ENCODE measurements at places on chromosomes 7 and 10.

DNA sequence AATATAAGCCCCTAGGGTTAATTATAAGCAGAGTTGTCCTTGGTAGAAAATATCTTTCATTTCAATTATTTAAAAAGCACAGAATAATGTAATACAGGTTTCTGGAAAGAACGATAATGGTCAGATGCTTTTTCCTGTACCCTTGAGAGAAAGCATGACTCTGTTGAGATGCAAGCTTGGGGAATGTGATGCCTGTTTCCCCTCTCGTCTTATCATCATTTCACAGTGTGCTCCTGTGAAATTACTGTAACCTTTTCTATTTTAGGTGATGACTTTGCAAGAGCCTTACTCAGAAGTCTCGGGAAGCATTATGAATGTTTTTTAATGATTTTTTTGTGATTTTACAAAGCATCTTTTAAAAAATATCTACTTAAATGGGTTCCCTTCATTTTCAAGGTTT is 243.0 kb downstream of the POLR1F start:
- DNase-seq: no peak

DNA sequence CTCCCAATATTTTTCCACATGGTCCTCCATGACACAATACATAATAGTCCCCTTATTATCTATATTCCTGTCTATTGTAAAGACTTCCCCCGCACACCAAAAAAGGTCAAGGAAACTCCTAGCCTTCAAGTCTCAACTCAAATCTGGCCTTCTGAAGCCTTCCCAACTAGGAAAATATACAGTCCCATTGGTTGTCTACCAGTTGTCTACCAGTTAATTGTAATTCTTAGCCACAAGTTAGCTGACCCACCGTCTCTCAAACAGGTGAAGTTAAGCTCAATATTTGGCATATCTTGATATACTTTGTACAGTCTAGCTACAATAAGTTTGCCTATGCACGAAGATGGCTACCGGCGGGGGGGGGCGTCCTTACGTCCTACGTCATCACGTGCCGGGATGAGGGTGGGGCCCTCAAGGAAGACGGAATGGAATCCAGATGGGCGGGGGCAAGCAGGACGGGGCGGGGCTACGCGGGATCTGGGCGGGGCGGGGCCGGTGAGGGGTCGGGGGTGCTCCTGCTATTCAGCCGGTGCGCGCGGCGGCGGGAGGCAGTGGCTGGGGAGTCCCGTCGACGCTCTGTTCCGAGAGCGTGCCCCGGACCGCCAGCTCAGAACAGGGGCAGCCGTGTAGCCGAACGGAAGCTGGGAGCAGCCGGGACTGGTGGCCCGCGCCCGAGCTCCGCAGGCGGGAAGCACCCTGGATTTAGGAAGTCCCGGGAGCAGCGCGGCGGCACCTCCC is at the start of gene AHR:
Gene AHR, plus strand, starts transcription at position 551 of the 738 bp plus-strand sequence. CDS start 613 bp downstream, outside the sequence.
- peak; percentile 82 for DNase-seq

GRCh38 chr7:152131981-152132494 is 106.6 kb downstream of the GALNT11 start:
- DNase-seq: no peak

DNA sequence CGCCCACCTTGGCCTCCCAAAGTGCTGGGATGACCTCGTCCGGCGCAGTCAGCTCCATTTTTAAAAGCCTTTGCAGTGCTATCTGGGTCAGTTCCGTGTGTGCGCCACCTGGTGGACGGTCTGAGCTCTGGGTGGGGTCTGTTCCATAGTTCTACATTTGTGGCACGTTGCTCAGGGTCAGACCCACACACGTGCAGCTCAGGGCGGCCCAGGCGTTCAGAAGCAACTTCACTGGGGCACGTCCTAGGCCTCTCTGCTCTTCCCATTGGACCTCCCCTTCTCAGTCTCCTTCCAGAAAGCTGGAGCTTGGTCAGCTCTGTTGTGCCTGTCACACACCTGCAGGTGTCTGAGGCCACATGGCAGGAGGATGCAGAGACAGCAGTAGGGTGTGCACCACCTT is 137.9 kb downstream of the DNAJB6 start:
- peak; percentile 28 for DNase-seq

DNA sequence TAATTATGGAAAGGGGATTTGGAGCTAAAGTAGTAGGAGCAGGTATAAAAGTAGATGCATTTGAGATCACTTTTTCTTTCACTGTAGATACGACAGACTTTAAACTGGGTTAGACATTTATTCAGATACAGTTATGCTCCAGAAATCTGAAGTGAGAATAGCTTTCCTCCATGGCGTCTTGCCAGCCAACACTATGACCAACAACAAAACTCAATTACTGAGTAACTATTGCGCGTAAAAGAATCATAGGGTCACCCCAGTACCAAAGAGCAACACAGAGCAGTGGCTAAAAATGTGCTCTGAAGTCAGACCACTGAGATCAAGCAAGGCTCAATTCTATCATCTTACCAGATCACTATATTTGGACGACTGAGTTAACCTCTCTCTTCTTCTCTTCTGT is 262.5 kb upstream of the SORCS1 start:
- no peak for DNase-seq

DNA sequence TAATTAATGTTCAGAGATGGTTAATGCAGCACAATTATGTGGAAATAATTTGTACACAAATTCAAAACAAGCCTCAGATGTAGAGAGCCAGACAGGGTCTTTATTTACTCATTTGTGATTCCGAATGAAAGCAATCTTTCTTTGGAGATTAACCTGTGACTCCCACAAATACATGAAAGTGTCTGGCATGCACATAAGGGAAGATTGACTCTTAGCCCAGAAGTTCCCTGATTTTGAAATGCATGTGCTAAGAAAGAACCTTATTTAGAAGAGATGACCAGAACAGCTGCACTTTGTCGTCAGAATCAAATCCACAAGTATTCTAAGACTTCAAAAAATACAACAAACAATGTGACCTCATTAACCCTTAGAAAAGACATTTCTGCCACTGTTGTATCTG is 45.1 kb downstream of the RNLS start:
- DNase-seq: no peak

- no peak for DNase-seq
These were observed 128.3 kb downstream of the ADARB2 start for GRCh38 chr10:1608851-1609647.

DNA sequence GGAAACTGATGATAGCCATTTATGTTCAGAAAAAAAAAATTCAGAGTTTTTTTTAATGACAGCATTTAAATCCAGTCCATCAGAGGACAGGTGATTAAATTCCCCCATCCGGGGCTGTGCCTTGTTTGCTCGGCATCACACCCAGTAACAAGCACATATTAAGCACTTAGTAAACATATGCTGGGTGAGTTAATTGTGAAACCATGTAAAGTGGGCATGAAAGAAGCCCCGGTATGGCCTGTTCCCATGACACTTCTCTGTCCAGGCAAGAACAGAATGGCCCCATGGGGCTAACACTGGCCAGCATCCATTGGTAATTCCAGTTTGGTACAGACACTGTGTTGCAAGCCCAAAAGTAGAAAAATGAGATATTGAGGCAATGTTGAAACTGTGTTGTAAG is 220.8 kb upstream of the RNF32 start:
- no peak for DNase-seq

DNA sequence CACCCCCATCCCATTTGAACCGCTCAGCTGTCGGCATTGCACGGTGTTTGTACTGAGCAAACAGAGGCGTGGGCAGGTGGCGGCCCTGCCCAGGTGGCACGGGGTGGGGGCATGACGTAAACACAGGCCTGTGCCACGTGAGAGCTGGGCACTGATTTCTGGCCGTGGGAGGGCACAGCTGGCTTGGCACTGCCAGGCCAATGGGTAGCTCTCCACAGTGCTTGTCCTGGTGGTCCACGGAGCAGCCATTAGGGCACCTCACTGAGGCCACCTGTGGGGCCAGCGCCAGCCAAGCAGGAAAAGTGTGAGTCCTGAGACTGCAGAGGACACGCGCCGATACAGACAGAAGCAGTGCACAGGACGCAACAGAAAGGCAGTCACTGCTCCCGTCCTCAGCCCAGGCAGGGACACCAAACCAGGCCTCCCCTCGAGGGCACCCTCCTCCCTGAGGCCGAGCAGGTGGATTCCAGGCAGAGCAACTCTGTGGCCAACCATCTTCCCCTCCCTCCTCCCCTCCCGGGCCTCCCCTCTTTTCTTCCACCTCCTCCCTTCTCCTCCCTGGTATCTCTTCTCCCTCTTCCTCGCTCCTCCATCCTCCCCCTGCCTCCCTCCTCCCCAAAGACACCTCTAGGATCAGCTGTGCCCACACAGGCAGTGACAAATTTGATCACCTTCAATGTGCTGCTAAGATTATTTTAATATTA is 258.7 kb downstream of the ELFN1 start:
- DNase-seq: no peak

- no peak for DNase-seq
These were observed 121.3 kb upstream of the BTBD16 start for GRCh38 chr10:122149561-122150505.

DNA sequence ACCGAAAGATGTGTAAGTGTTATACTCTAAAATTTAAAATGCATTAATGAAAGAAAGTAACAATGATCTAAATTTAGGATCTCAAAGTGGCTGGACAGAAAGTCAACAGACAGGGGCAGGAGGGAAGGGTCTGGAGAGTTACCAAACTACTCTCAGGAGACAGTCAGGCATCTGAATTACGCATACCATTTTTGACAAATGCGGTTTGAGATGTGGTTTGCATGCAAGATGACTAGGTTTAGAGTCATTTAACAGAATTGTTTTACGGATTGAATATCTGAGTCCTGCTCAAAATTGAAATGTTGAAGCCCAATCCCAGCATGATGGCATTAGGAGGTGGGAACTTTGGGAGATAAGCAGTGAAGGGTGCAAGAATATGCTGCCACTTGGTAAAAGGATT is 314.1 kb downstream of the WDR11 start:
- DNase-seq: peak; percentile 74

DNA sequence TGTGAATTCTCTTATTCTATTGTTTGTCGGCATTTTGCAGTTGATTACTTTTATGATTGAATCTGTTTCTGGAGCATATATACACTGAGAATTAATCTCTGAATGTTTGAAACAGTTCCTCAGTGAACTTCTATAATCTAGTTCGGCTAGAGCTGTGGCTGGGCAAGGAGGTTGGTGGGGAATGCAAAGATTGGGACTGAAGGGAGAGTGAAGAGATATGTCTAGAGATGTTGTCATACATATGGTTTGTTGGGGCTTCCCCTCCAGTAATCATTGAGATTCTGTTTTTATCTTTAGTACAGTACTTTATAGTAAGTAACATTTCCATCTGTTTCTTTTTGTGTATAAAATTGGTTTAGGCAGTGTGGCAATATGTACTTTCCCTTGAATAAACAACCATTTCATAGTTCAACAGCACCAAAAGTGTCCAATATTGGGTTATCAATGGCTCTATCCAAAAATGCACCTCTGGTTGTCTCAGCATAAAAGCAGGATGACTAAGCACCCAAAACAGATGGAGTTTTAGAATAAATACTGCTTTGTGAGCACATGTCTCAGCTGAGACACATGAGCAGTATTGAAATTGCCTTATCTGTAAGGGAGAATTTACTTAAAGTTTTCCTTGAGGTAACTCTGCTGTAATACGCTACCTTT is 36.7 kb downstream of the WAC start:
- DNase-seq: no peak

GRCh38 chr7:37495574-37496184 is 47.0 kb upstream of the ELMO1 start:
- no peak for DNase-seq

GRCh38 chr7:1767524-1767923 is 97.4 kb downstream of the ELFN1 start:
- no peak for DNase-seq

- DNase-seq: no peak
These were observed 622.9 kb upstream of the MBL2 start for GRCh38 chr10:53395449-53395848.

GRCh38 chr10:59674215-59674836 is 35.3 kb downstream of the SLC16A9 start:
- no peak for DNase-seq

- no peak for DNase-seq
These were observed 94.9 kb downstream of the SFMBT2 start for GRCh38 chr10:7315906-7316305.

DNA sequence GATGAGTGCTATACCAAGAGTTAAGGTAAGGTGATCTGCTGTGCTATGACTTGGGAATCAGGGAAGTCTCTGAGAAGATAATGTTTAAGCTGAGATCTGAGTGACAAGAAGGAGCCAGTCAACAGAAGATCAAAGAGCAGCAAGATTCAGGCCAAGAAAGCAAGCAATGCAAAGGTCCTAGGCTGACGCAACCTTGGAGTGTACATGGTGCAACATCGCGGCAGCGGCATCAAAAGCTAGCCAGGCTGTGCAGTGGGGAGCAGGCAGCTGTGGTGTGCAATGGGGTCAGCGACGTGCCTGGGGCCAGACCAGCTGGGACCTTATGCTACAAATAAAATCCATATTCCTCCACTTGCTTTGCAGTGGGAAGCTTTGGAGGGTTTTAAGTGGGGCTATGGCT is 324.1 kb downstream of the LRMDA start:
- no peak for DNase-seq

GRCh38 chr7:139748941-139749340 is 28.9 kb downstream of the HIPK2 start:
- no peak for DNase-seq

GRCh38 chr10:119395280-119396007 is 147.1 kb downstream of the RGS10 start:
- no peak for DNase-seq

DNA sequence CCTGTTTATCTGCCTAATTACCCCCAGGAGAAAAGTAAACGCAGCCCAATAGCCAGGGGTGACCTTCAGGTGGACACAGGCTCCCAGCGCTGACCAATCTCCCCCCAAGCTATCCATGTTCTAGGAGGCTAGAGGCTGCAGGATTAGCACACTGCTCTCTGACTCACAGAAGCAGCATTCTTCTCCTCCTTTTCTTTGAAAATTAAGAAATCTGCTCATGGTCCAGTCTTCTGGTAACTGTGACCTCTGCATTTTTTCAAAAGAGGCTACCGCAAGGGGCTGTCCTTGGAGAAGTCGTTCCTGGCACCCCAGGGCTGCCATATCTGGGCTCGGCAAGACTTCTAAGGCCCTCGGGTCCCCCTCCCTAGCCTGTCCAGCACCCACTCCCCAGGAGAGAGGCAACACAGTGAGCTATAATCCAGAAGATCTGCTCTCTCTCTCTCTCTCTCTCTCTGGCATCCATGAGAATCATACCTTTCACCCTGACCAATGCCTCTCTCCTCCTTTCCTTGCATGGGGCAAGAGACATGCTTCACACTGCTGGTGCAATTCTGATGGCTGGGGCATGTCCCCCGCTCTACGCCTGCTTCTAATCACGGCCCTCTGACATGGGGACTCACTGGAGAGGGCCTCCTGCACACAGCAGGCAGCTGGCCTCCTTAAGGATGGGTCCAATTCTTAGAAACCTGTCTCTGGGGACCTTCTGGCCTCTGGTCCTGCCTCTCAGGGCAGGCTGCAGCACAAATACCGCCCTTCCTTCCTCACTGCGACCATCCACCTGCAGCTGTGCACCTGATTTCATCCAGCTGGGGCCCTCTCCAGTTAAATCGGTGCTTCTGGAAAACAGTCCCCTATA is 27.3 kb downstream of the ANXA11 start:
- DNase-seq: no peak

- no peak for DNase-seq
These were observed 43.7 kb downstream of the KCNMA1 start for GRCh38 chr10:77593771-77594470.
